ENCODE measurements at places on chromosomes 6 and 20.

- DNase-seq = no peak
Observed at GRCh38 chr6:3309391-3310050, 50.8 kb downstream of the PSMG4 start.

- DNase-seq = no peak
Observed at GRCh38 chr6:136226674-136227377, 23.3 kb downstream of the MTFR2 start.

DNA sequence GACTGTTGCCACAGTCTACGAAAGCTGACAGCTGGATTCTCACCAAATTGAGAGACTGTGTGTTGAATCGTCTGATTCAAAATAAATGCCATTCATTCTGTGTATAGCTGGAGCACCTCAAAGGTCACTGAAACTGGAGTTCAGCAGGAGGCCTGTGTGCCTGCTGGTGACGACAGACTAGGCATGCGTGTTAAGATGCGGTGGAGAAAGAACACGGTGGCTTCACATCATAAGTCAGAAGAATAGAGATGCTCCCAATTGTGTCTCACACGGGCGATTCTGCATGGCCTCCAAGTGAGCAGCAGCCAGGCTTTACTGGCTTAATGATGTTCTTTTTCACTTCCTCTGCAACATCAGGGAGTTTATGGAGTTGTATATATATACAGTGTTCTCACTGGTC is 32.3 kb downstream of the SNHG17 start:
- no peak for DNase-seq

DNA sequence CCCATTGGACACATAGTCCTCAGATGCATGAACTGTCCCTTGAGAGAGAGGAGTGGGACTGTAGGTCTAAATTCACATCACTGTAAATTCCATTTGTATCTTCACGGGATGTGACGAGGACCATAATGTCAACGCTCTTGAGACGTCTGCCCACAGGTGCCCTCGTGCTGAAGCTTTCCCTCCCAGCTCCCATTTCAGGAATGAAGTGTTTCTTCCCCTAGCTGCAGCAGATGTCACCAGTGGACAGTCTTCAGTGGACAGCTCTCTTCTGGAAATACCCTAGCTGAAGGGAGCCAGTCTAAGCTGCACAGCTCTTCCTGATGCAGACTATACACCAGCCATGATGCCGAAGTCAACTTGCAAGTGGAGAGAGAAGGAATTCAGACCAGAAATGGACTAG is 217.4 kb upstream of the ECI2 start:
- no peak for DNase-seq

GRCh38 chr6:41551857-41552256 is 5.7 kb downstream of the FOXP4 start:
- DNase-seq = no peak

DNA sequence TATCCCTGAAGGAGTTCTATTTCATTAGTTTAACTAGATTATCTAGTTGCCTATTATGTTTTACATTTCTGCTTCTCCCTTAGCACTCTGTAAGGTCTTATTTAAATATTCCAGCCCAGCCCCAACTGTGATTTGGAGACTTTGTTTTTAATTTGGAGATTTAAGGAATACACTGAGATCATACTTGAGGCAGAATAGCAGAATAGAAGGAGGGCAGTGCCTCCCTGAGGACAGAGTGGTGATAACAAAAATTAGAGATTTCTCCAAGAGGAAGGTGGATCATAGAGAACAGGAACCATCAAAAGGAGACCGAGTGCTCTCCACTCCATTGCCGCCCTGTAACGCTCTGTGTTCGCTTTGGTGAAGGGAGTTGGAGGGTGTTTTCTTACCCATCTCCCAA is 14.8 kb upstream of the CD164 start:
- DNase-seq = no peak

Measured in activated naive CD4-positive, alpha-beta T cell treated with anti-CD3 and anti-CD28 coated beads, Interleukin-2, amount 50 U/mL, for 16 hours (primary cell).